ENCODE measurements at places on chromosomes 1 and 21. TPM values are rescaled to one million over a fixed set of nuclear protein-coding genes. Genes with fewer than 3 reads are reported as not detected.

DNA sequence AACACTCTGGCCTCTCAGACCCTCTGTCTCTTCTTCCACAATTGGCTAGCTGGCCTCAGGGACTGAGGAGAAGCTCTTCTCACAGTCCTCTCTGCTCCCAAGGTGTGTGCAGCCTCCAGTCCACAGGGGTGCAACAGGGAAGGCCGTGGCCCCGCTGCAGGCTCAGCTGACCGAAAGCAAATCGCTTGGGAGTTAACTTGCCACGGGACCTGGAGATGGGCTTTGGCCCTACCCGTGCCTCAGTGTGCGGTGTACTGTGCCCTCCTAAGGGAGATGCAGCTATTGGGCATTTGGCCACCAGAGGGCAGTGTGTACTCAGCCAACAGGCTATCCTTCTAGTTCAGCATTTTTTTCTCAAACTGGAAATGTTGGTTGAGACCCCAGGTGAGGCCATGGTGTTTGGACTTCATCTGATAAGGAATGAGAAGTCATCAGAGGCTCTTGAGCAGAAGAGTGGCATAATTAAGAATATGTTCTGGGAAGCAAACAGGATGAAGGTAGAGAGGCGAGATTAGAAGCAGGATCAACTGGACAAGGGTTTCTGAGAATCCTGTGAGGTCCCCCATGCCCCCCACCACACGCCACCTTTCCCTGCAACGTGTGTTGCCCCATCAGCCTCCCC lies 42.5 kb upstream of the TMEM125 start:
- peak; percentile 58 for DNase-seq

GRCh38 chr1:221100611-221101010 lies 221.4 kb downstream of the HLX start:
- DNase-seq = no peak

DNA sequence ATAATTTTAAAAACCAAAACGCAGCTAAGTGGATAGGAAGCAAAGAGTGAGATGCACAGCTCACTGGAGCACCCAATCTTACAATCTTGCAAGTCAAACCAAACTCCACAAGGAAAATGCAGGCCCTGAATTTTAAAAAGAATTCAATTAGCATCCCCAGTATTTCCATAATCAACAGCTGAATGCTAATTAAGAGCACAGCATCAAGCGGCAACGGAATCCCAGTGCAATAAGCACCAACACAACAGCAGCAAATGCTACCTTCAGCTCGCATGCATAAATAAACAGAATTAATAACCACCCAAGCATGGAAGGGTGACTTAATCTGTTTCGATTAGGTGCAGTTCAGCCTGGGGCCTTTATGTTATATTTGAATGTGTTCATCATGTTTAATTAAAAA lies 142.9 kb downstream of the SLC45A1 start:
- DNase-seq = no peak

DNA sequence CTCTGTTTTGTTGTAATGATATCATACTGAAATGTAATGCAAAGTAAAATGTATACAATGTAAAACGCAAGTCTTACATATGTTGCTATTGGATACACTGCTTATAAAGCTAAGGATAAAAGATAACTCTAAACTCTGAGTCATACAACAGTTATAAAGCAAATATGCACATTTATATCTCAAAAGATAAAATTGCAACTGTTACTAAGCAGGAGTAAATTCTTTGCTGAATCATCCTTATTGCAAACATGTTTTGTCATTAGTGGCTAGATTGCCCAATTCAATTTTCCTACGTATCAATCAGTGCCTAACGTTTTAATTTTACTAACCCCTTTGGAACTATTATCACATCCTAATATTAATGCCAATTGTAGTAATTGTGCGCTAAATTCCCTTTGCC lies 762.9 kb downstream of the LTN1 start:
- no peak for DNase-seq

Gene MEX3A
- polyA plus RNA-seq = 40.9 TPM

DNA sequence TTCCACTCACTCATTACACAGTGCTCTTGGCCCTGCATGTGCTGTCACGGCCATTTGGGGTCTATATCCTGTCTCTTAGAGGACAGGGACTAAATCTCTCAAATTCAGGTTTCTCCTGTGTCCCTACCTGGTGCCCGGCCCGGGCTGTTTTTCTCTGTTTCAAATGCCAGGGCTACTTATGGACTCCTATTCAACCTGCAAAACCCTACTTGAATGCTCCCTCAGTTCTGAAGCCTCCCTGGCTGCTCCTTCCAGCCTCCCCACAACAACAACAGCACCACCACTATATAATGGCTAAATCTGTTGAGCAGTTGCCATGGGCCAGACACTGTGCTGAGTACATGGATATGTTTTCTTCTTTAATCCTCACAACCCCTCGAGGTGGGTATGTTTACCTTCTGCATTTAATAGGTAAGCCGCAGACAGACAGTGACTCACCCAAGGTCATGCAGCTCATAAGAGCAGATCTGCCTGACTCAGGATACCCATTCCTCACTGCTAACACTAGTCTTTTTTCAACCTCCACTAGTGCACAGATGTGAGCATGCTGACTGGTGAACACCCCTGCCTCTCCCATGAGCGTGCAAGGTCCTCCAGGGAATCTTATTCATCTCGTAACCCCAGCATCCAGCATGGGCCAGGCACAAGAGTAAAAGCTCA lies 29.9 kb downstream of the DHRS3 start:
- DNase-seq = no peak

DNA sequence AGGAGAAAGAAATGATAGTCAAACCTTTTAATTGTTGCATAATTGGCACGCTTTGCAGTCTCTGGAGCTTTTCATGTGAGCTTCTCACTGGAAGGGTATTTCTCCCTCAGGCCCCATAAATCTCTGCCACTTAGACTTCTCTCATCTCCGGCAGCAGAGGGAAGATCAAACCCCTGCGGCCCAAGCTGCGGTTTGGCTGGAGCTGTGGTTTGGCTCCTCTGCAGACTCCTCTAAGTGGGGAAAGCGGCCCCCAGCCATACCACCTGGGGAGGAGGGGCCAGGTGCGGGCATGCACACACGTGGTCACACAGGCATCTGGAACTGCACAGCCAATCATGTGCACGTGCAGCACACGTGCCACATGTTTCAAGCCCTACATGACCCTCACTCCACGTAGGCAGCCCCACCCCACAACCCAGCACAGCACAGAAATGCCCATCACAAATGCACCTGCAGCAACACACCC lies 58.3 kb downstream of the UBE2T start:
- no peak for DNase-seq

GRCh38 chr1:77465139-77465538 lies 183.3 kb downstream of the AK5 start:
- DNase-seq = no peak

- DNase-seq = no peak
Observed at GRCh38 chr21:40454057-40454456, 392.9 kb downstream of the DSCAM start.

DNA sequence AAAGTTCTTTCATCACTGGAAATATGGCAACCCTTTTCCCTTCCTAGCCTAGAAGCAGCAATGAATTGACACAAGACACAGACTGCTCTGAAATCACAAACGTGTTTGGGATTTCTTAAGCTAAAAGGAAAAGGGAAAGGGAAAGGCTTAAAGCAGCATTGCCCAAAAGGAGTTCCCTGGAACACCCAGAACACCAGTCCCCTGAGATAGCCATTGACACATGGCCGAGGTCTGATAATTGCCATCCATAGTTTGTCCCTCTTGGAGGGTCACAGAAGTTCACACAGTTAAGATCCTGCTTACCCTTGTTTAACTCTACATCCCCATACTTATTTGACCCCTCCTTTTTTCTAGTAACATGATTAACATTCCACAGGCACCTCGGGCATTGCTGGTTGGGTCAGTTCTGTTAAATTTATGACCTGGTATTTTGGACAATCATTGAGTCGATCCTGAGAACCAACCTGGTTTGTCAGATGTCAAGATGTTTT lies 72.9 kb downstream of the ZNF281 start:
- DNase-seq = no peak

Gene SLAMF6
- 0.37 TPM for polyA plus RNA-seq

DNA sequence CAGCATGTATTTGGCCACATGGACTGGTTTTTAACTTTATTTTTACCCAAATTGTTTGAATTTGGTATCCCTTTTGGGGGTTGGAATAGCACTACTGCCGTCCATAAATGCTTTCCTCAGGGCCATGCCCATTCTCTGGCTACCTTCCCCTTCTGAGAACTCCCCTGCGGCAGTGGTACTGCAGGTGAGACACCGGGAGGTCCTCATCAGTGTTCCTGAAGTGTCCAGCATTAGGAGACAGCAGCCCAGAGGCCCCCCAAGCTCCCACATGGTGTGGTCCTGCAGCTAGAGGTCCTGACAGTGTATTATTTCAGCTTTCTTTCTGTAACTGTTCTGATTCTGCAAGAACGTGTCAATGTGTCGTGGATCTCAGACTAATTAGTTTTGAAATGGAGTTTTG lies 8.9 kb downstream of the LMO4 start:
- no peak for DNase-seq

GRCh38 chr1:16905868-16906702 lies 10.3 kb downstream of the RNU1-2 start:
- no peak for DNase-seq

GRCh38 chr1:104648269-104648691 lies 898.6 kb downstream of the AMY1C start:
- no peak for DNase-seq

DNA sequence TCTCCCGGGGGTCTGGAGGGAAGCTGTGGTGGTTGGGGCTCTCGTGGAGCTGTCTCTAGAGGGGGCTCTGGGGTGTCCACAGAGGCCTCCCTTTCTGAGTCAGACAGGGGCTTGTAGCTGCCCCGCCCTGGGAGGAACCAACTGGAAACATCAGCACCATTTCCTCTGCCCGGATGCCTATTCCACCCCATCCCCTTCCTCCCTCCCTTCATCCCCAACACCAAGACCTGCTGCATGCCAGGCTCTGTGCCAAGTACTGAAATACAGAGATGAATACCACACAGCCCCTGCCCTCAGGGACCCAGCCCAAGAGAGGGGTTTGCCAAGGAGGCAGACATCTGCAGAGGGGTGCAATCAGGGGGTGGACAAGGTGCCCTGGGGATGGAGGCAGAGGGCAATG lies 125.6 kb upstream of the ADAR start:
- DNase-seq = no peak

Gene MATN1
- polyA plus RNA-seq = 0.32 TPM

- DNase-seq = no peak
Observed at GRCh38 chr1:42430286-42431135, 25.3 kb downstream of the ZMYND12 start.

DNA sequence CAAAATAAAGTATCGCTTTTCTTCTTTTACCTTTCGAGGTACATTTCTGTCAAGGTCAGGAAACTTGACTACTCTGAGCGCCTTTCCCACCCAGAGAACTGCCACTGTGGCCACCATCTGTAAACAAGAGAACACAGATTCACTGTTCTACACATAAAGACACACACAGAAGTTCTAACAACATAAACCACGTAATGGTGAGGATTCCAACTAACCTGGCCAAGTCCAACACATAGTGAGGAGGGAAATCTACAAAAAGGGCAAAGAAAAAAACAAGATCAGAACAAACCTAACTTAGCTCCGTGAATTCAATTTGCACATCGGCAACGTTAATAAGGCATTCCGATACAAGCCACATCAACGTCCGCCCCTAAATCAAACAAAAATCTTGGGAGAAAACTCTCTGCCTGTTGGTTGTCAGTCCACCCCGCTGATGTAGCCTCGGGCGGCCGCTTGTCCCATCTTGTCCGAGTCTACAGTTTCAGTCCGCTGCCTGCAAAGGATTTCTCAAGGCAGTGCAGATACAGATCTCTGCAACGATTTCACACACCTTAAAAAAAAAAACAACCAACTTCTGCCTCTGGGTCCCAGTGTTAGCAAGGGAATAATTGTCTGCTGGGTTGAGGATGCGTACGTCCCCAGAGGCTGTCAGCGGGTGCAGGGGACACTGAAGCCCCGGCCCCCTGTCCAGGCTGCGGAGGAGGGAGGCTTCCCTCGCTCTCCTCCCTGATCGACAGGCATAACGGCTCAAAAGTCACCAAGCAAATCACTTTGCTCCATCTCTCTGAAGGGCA lies 1.0 kb downstream of the SLC35D1 start:
- DNase-seq = peak; percentile 50

Gene FCRL4
- not detected for polyA plus RNA-seq

Gene IFI6
- 21.6 TPM for polyA plus RNA-seq

DNA sequence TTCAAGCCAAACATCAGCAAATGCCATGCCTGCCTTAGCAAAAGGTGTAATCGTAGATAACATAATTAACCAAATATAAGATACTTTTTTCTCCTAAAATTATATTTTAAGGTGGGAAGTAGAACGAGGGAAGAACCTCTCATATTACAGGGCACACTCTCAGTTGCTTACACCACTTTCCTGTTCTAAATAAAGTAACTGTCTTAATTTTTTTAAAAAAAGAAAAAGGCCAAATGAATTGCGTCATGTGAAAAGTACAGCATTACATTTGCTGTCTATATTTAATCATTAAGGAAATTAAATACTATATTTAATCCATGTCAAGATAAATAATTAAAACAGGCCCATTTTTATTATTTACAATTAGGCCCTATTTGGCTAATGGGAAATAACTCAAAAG lies 23.7 kb downstream of the JAK1 start:
- DNase-seq = no peak

GRCh38 chr1:119009312-119009655 lies 21.1 kb upstream of the TBX15 start:
- DNase-seq = no peak

DNA sequence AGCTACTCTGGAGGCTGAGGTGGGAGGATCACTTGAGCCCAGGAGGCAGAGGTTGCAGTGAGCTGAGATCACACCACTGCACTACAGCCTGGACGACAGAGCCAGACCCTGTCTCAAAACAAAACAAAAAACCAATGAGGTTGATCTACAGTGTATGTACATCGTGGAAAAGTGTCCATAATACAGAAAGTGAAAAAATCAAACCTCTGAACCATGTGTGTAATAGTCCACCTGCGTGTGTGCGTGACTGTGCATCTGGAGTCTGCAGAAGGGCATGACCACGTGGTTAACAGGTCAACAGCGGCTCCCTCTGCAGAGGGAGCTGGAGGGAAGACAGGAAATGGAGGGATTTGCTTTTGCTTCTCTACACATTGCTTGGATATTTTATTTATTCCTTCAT lies 32.4 kb upstream of the ENO1 start:
- no peak for DNase-seq

GRCh38 chr1:8193840-8194406 lies 124.0 kb upstream of the SLC45A1 start:
- DNase-seq = no peak

DNA sequence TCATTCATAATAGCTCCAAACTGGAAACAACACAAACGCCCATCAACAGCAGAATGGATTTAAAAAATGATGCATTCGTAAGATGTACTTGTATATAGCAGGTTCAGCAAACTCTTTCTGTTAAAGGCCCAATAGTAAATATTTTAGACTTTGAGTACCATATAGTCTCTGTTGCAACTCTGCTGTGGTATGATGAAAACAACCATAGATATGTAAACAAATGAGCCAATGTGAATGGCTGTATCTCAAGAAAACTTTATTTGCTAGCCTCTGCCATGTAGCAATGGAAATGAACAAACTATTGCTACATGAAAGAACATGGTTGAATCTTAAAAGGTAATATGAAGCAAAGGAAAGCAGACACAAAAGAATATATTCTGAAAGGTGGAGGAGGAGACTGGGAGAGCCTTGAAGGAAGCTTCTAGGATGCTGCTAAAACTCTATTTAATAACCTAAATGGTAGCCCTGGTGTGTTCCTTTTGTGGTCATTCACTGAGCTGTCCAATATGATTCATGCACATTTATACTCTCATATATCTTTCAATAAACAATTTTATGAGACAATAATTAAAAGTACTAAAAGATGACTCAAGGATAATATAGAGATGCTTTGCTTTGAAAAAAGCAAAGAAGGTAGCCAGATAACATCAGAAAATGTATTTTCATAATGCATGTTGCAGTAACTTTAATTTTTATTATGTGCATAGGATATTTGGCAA lies 29.1 kb upstream of the FMO3 start:
- no peak for DNase-seq

Gene ATP6V1G3
- polyA plus RNA-seq = 4.9 TPM

All from left renal pelvis (tissue), 4 donors.